ENCODE measurements at places on chromosomes 7 and 10.

DNA sequence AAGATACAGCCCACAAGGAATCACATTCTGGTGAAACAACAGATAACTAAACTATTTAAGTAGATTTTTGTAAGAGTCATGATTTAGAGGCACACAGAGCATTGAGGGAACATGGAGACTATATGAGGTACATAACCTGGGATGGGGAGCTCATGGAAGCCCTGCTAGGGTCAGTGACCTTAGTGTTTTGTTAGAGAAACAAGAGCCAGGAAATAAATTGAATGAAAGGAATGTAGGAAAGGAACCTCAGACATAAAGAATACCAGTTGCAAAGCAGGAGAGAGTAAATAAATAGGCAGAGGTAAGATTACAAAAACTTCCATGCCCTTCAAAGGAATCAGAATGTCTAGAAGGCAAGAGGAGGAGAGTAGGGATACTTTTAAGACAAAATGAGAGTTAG is 1076.9 kb downstream of the CNTNAP2 start:
- DNase-seq: no peak

GRCh38 chr7:31553661-31554081 is 39.8 kb downstream of the ITPRID1 start:
- no peak for DNase-seq

DNA sequence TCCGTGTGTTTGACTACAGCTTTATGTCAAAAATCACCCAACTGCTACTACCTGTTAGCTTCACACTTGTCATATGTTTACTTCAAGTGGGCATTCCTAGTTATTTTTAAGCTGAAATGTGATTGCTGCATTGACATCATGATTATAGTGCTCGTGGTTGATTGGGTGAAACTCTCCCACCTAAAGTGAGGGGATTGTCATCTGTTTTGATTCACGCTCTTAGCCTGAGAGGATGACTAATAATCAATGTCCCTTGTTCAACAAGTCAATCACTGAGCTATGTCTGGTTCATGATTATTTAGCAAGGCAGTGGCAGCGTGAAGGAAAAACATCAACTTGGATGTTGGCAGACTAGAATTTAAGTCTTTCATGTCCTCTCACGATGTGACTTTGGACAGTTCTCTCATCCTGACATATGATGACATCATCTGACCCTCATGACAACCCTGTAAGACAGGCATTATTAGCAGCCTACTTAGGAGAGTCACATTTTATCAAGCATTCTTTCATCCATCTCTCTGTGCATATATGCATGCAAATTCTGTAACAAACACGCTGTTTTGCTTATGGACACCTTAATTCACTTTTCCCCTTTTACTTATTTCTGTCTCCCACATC is 352.6 kb upstream of the ZMIZ1 start:
- DNase-seq: no peak

GRCh38 chr7:155312633-155313032 is 15.0 kb downstream of the INSIG1 start:
- DNase-seq: no peak

GRCh38 chr7:18974803-18975202 is 142.6 kb downstream of the TWIST1 start:
- DNase-seq: no peak

- no peak for DNase-seq
These were observed 150.8 kb upstream of the NPS start for GRCh38 chr10:127398140-127398970.

GRCh38 chr7:43602256-43602655 is 19.3 kb downstream of the STK17A start:
- no peak for DNase-seq

GRCh38 chr10:59595593-59595992 is 114.1 kb downstream of the SLC16A9 start:
- DNase-seq: no peak

- DNase-seq: peak; percentile 77
These were observed 8.6 kb upstream of the MNX1 start for GRCh38 chr7:157018997-157019608.

GRCh38 chr10:78336402-78336791 is 302.7 kb downstream of the RPS24 start:
- DNase-seq: no peak

GRCh38 chr10:119245272-119245671 is 37.9 kb downstream of the GRK5 start:
- no peak for DNase-seq

- peak; percentile 88 for DNase-seq
These were observed 43.0 kb downstream of the ELMO1 start for GRCh38 chr7:37405603-37406122.

DNA sequence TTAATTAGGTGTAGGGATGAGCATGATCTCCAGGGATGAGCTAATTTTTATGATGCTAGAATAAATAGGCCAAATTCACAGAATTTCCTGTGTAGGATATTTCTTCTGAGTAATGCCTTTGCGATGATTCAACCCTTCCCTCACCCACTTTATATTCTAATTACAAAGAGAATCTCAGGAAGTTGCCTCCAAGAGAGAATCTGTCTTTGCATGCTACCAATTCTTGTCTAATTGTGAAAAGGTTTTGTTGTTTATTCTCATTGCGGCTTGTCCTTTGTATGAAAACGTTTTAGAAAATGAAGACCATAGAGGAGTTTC is 6.3 kb downstream of the C7orf57 start:
- no peak for DNase-seq

DNA sequence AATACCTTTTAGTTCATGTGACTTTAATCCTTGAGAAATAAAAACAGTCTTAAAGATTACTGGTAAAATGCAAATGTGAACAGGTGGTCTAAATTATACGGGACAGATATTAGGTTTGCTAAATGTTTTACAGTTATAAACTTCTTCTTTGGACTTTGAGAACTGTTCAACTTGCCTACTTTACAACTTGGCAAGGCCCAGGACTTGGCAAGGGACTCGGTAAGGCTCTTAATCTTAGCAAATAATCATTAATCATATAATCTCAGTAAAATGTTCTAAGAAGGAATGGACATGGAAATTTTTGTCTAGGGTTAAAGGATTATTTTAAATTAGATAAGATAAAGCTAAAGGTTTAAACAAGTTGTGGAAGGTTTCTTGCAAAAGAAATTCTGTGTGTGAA is 4.8 kb upstream of the UBE2D4 start:
- DNase-seq: no peak

DNA sequence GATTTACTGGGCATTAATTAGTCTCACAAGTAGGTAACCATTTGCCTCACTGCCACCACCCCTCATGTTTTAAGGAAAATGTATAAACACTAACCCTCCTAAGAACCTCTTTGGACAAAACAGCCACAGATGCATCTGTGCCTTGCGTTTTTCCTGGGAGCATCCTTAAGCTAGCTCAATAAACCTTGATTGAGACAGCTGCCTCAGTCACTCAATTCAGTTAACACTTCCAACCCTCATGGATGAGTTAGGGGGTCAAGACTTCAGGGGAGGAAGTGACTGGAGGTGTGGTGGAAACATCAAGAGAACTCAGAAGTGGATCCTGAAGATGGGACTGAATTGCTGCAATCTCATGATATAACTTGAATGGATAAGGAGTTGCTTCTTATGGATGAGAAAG is 31.5 kb downstream of the CUL2 start:
- no peak for DNase-seq

DNA sequence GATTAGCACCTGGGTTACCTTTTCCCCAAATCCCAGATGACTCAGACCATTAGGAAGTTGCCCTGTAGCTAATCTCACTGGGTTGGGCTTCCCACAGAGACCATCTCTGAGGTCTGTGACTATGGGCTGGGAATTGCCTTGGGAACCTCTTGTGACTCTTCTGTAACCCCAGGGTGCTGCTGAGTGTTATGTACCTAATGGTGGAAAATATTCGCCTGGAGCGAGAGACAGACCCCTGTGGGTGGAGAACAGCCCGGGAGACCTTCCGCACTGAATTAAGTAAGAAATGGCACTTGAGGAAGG is 20.0 kb downstream of the STRIP2 start:
- no peak for DNase-seq

DNA sequence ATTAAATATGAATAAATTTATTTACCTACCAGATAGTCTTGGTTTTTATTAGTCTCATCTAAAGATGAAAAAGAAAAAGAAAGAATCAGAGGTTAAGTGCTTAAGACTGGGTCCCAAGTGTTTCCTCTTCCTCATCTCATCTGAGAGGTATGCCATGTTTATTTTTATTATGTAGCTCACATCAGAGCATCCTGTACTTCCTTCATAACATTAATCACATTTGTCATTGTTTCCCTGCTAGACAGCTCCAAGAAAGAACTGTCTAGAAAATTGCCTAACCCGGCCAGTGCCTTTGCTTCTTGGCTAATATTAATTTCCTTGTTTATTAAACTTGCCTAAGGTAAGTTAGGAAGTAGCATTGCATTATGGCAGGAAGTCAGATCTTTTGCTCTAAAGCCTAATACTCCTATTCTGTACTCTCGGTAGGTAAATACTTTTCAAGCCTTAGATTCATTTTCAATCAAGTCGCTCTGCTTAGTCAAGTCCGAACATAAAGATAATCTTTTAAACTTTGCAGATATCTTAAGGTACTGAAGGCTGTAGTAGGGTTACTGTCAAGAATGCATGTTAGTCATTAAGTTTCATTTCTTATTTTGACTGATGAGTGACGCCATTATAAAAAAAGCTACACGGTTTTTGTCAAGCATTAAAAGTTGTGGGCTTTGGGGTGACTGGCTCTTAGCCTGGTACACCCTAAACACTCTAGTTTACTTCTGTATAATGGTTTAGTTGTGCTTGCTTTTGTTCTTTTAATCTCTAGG is 47.4 kb downstream of the ZMYND11 start:
- DNase-seq: no peak

DNA sequence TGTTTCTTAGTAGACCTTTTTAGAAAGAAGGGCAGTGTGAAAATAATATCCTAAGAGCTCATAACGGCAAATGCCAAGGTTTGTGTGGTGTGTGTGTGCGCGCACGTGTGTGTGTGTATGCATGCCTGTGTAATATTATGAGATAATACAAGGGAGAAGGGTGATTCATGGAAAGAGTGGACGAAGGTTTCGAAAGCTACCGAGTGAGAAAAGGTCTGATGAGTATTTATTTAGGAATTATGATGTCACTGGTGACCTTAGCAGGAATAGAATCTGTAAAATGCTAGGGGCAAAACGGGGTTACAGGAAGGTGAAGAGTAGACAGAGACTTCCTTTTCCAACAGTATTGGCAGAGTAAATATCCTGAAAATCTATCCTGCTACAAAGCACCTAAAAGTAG is 107.3 kb downstream of the AHR start:
- no peak for DNase-seq

DNA sequence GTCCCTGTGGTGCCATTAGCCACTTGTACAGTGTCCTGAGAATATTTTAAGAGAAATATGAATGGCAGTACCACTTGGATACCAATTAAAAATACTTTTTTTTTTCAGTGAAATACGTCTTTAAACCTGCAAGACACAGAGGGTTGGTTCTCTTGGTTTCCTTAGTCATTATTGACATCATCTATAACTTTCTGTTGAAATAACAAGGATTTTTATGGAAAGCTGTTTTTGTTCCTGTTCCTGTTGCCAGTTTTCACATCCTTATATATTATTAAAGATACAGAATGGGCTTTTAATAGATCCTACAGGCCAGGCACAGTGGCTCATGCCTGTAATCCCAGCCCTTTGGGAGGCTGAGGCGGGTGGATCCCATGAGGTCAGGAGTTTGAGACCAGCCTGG is 579.9 kb downstream of the AUTS2 start:
- no peak for DNase-seq

DNA sequence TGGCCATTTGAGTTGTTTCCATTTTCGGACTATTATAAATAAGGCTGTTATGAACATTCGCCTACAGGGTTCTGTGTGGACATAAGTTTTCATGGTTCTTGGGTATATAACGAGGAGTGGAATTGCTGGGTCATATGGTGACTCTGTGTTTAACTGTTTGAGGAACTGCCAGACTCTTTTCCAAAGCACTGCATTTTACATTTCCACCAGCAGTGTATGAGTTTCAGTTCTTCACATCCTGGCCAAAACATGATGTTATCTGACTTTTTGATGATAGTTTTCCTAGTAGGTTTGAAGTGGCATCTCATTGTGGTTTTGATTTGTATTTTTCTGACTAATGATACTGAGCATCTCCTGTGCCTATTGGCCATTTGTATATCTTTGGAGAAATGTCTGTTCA is 5.4 kb downstream of the SUV39H2 start:
- no peak for DNase-seq

GRCh38 chr7:130918129-130919052 is 184.4 kb upstream of the KLF14 start:
- DNase-seq: no peak
